ENCODE measurements at places on chromosomes 4 and X. TPM values are rescaled to one million over a fixed set of nuclear protein-coding genes. Genes with fewer than 3 reads are reported as not detected.
A peak's percentile ranks its signal among the peaks of the same experiment; 100 is the strongest.

DNA sequence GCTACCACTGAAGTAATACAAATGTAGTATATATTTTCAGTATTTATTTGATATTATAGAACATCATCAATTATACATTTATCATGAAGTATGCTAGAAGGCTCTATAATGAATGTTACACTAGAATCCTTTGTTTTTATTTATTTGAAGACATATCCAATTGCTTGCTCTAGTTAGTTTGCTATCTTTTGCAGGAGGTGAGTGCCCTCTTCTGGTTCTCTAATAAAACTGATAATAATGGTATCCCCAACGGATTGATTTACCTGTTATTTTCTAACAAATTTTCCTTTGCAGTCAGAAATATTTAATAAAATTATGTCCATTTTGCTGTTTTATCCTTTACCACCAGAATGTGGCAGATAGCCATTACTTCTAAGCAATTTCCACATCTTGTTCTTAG is 274.3 kb upstream of the TACR3 start:
- DNase-seq = peak; percentile 9

DNA sequence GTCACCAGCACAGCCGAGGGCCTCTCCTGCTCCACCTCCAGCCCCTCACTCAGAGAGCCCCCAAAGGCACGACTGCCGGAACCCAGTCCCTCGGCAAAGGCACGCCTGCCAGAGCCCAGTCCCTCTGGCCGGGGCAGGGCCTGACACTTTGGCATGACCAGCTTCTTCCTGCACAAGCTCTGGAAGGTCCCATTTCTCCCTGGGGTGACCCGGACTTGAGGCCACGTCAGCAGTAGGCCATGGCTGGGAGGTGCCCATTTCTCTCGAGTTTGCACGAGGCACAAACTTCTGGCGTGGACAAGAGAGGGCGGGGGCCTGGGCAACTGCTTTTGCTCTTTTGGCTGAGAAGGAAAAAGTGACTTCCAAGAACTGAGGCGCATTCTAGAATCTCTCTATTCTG is 62.2 kb upstream of the GPR78 start:
- no peak for DNase-seq

Gene KCND1
- 0.72 TPM for total RNA-seq

Gene BMP3
- total RNA-seq = not detected

DNA sequence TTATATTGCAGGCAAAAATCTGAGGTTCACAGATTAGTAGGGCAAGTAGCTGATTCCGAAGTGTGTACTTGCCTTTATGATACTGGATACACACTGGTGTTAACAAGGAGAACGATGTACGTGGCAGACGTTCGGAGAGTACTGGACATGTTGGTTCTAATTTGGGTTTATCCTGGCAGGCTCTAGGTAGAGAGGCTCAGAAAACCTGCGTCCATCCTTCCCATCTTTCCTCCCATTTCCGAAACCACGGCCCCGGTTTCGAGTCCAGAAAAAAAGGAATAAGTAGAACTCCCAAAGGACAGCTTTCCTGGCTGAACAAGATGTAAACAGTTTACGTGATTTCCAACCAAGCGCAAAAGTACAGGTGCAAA is 351 bp upstream of the SLC30A9 start:
- no peak for DNase-seq

DNA sequence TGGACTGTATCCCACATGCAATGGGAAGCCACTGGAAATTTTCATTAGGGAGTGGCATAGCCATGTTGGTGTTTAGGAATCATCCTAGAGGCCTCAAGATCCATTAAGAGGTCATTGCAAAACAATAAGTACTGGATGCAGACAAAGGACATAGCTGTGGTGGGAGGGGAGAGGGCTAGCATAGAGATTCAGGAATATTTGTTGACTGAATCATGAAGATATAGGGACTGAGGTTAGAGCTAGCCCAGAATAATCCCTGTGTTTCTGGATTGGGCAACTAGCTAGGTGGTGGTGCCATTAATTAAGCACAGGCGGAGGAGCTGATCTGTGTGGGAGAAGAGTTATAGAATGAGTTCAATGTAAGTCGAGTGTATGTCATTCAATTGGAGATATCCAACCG is 135.0 kb downstream of the RAB28 start:
- DNase-seq = no peak

- DNase-seq = no peak
These were observed 56.3 kb downstream of the ENOX2 start for GRCh38 chrX:130846746-130847145.

GRCh38 chr4:136056748-136057147 is 1475.5 kb downstream of the PCDH18 start:
- no peak for DNase-seq

Gene HSFX1
- total RNA-seq = 0.20 TPM

GRCh38 chr4:135775909-135776308 is 1574.3 kb upstream of the PABPC4L start:
- DNase-seq = no peak

DNA sequence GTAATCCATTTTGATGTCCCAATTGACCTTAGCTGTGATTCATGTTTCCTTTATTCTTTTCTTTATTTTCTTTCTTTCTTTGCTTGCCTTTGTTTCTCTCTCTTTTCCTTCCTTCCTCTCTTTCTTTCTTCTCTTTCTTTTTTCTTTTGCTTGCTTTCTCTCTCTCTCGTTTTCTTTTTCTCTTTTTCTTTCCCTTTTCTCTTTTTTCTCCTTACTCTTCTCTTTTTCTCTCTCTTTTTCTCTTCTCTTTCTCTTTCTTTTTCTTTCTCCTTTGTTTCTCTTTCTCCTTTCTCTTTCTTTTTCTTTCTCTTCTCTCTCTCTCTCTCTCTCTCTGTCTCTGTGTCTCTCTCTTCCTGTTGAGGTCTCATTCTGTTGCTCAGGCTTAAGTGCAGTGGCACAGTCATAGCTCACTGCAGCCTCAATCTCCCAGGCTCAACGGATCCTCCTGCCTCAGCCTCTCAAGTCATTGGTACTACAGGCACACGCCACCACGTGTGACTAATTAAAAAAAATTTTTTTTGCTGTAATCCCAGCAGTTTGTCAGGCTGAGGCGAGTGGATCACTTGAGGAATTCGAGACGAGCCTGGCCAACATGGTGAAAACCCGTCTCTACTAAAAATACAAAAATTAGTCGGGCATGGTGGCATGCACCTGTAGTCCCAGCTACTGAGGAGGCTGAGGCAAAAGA is 8.0 kb upstream of the DHRSX start:
- DNase-seq = no peak

Gene DCHS2
- not detected for total RNA-seq

GRCh38 chr4:153962311-153963039 is 173.6 kb upstream of the SFRP2 start:
- no peak for DNase-seq

DNA sequence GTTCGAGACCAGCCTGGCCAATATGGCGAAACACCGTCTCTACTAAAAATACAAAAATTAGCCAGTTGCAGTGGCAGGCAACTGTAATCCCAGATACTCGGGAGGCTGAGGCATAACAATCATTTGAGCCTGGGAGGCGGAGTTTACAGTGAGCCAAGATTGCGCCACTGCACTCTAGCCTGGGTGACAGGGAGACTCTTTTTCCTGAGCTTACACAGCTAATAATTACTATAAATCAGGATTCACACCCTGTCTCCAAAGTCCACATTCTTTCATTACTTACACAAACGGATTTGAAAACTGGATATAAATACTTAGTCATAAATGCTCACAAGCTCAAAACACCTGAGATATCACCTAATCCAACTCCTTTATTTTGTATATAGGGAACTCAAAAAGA is 151.6 kb downstream of the LRBA start:
- DNase-seq = no peak

Gene KLHL13
- 5.3 TPM for total RNA-seq

Data from NCI-H460 (cell line).